ENCODE measurements at places on chromosomes 7 and 10. TPM values are rescaled to one million over a fixed set of nuclear protein-coding genes. Genes with fewer than 3 reads are reported as not detected.

The LOXL4 gene
- not detected for total RNA-seq

- DNase-seq = no peak
Observed at GRCh38 chr7:81674431-81674830, 95.4 kb downstream of the HGF start.

GRCh38 chr7:36707898-36708297 is 16.4 kb downstream of the AOAH start:
- no peak for DNase-seq

DNA sequence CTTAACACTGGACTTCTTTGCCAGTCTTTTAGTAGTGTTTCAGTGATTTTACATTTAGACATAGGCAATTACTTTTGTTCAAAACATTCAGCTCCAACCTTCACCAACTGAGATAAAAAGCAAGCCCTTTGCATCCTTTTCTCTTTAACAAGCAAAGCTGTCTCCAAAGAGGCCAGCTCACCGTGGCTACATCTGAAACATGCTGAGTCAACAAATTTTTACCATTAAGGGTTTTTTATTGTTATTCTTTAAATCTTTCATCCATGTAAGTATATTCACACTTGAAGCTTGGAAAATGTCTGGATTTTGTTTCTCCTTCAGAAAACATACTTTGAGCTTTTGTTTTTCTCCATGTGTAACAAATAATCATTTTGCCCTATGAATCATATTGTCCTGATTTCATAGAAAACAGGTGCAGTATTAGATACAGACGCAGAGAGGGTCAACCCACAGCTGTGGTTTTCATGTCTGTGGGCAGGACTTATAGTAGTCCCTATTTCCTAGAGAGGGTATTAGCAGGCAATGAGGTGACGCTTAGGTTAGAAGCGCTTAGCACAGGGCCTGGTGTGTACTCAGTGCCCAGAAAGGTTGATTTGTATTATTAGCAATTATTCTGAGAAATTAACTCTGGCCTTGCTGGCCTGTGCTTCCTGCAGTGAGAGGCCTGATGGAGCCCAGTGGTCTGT is 99.5 kb downstream of the MKI67 start:
- peak; percentile 70 for DNase-seq

The CUBN gene
- 0.31 TPM for total RNA-seq

DNA sequence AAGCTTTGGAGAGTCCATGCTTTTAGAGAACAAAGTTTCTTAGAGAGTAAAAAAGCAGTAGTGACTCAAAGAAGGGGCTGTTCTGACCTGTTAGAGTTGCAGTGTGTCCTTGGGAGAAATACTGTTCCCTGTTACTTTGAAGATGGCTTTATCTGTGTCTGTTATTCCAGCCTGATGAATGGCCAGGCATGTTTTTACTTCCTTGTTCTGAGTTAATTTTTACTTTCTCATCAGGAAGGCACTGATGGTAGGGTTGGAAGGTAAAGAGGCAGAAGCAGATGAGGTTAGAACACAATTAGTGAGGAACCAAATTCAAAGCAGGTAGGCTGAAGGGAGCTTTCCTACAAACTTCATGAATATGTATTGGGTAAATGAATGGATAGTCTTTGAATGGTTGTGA is 138.5 kb upstream of the PRKCQ start:
- no peak for DNase-seq
